ENCODE measurements at places on chromosomes 6 and 20.
A peak's percentile ranks its signal among the peaks of the same experiment; 100 is the strongest.

DNA sequence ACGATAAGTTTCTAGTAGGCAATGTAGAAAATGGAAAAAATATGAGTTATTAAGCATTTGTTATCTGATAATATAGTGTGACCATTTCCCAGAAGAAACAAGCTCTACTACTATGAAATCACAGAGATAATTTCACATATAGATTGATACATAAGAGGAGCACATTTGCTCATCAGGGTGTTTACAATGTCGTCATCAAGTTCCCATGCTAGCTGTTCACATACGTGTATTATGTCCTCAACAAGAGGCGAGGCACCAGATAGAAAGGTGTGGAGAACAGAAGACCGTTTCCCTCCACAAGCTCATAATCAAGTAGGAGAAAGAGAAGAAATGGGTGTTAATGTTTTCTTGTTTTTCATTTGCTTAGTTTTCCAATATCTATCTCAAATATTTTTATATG lies 326.1 kb upstream of the ARID1B start:
- no peak for DNase-seq

- no peak for DNase-seq
Observed at GRCh38 chr6:140956571-140957369, 1176.0 kb upstream of the GJE1 start.

DNA sequence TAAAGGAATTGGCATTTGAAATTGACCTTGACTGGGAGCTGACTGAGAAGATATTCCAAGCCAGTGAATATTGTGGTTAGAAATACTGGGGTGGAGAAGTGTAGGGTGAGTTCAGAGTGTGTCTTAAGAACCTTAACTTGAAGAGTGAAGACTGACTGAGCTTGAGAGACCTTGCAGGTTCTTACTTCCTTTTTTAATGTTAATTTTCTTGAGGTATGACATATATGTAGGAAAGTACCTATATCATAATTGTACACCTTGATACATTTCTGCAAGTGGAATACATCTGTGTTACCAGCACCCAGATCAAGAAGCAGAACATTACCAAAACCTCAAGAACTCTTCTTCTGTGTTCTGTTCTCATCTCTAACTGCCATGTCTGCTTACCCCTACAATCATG lies 11.0 kb downstream of the DHX35 start:
- no peak for DNase-seq

- DNase-seq, result no peak
Observed at GRCh38 chr20:45336530-45337366, 11.5 kb downstream of the SDC4 start.

DNA sequence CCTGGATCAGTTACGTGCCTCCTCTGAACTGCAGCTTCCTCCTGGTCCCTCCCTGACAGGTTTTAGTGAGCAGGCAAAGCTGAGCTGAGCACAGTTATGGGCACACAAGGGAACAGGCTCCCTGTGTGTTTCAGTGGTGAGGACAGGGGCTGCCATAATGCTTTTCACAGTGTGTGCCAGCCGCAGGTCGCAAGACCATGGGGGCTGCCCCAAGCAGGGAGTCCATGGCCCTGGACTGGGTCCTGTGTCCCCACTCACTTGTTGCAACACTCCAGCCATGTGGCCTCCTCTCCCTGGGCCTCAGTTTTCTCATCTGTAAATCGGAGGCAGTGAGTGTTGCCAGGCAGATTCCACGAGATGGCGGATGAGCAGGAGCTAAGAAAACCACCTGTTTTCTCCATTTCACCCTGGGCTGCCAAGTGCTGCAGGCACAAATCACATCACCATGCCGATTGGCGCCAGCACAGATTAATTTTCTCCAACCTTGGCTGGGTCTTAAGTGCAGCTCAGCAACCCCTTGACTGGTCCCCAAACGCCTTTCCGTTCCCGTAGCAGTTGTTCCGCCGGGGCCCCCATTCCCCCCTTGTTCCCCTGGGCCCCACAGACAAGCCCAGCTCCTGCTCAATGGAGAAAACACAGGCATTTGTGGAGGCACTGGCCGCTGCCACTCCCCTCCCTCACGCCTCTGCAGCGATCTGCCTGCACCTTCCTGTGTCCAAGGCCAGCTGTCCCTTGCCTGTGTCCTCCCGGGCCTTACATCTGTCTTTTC lies 57.1 kb upstream of the NNAT start:
- DNase-seq, result no peak

DNA sequence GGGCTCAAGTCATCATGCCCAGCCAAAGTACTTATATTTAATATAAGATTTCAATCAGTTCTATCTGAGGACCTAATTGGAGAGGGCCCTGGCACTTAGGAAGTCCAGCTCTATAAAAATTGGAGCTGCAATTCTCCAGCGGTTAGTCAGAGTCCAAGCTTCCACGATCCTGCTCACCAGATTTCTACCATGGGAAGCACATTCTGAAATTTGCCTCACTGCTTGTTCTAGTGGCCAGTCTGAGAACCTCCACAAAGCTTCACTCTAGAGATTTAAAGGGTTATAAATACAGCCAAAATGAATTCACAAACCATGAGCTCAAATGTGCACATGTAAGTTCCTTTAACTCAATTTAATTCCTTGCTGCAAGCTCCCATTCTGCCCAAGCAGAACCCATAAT lies 33.5 kb downstream of the PNLDC1 start:
- DNase-seq, result no peak

- DNase-seq, result peak; percentile 21
Observed at GRCh38 chr20:46438156-46438750, 31.8 kb upstream of the ELMO2 start.

DNA sequence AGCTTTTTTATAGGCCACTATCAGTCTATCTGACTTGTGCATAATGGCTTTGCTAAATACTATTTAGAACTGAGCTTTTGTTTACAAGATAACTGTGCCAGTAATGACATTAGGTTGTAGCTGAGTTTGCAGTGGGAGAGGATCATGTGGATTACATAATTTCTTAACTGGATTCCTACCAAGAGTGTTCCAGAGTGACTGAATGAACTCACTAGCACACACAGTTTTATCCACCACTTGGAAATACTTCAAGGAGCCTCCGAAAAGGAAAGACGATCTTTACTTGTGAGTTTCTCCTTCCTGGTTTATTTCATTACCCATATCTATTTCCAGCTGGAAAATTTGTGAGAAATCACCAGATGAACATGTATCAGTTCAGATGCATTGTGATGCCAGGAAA lies 10.9 kb upstream of the SYNE1 start:
- DNase-seq, result no peak

DNA sequence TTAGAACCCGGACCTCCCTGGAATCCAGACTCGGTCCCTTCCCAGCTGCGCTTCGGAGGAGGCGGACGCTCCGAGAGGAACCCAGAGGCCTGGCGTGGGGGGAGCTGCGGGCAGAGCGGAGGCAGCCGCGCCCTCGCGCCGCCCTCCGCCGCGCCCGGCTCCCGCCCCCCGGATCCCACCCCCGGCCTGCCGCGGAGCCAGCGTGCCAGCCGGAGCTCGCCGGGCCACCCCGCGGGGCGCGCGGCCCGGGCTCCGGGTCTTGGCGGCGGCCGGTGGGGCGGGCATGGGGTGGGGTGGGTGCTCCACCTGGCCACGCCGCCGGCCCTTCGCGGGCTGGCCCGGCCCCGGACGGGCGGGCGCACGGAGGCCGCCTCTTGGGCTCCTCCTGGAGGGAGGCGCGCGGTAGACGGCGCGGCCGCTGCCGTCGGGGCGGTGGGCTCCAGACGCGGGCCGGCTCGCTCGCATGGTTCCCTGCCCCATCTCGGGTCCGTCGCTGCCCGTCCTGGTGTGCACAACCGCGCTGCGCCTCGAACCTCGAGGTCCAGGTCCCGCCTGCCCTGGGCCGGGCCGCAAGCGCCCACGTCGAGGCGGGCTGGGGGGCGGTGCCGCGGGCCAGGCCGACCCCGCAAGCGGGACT lies 592 bp upstream of the CDYL start:
- DNase-seq, result peak; percentile 81

DNA sequence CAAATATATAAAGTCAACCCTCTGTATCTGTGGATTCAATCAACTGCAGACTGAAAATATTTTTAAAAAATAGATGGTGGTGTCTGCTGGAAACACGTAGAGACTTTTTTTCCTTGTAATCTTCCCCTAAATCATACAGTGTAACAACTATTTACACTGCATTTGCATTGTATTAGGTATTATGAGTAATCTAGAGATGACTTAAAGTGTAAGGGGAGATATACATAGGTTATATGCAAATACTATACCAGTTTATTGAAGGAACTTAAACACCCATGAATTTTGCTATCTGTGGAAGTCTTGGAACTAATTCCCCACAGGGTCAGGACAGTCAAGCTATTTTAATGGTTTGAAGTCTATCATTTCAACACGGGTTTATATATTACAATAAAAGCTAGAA lies 10.2 kb downstream of the HDAC2 start:
- no peak for DNase-seq

Measured in CD4-positive, alpha-beta T cell treated with Interleukin-15 for 1 hour (primary cell).